NCI-H510A (cell line): ENCODE measurements at places on chromosomes 6 and 20.

DNA sequence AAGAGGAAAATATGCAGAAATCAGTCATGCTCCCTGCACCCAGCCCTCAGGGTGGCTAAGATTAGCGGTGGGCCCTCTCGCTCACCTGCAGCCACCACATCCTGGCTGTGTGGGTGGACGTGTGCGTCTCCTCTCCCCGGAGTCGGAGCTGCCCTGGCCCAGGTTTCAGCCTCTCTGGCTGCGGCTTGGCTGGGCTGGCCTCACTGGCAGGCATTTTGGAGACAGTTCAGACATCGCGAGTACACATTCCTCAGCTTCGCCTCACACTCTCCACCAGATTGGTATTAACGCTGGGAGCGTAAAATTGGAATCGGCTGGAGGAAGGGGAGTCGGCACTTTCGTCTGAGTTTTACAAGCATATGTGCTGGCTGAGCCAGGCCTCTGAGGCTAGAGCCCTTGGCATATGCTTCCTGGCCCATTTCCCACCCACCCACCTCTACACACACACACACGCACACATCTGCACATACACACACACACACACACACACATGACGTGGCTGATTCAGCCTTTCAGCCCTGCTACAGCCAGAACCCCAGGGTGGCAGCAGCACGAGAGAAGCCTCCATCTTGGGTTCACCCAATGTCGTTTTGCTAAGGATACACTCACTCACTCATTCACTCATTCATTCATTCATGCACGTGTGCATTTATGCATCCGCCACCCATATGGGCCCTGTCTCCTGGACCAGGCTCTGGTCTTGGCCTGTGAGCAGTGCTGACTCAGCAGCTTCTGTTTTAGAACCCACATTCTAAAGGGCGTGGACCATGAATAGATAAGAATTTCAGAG lies 42.9 kb downstream of the BCAS4 start:
- no peak for DNase-seq

DNA sequence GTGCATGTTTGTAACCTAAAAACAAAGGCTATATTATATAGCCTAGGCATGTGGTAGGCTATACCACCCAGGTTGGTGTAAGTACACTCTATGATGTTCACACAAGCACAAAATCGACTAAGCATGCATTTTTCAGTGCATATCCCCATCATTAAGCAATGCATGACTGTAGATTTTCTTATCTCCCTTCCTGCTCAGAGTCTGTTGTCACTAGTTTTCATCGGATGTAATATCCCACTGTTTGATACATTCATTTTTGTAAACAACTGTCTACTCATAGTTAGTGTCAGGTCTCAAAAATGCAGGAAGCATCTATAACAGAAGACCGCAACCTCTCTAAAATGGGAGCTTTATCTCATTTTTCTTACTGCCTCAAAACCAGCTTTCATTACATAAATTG lies 70.7 kb downstream of the GFRAL start:
- DNase-seq, result no peak

DNA sequence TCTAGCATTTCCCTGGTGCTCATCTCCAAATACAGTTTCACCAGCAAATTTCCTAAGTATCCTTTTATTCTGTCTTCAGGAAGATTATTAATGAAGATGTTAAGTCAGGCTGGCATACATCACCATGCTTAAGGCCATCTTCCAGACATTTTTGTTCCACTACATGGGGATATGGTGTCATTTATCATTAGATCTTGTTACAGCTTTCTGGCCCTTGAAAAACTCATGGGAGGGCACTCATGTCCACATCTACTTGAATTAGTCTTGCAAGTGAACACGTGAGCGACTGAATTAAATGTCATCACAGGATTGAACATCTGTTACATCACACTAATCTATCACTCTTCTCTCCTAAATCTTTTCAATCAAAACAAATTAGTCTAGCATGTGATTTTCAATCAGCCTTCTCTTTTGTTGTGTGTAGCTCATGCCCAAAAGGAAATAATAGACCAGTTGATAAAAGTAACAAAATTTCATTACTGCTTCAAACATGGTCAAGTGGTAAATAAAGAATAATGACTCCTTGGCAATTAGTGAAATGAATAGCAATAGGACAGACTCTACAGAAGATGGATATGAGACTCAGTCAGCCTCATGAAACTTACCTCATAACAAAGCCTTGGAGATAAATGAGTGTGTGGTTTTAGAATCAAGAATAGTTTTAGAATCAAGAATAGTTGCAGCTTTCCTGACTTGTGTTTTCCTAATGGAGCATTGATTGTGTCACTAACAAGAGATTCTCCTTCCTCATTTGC lies 80.5 kb downstream of the MTFR2 start:
- no peak for DNase-seq

- no peak for DNase-seq
Measured at GRCh38 chr6:104958178-104959025, 1.5 kb downstream of the LIN28B start.

- DNase-seq, result no peak
Measured at GRCh38 chr6:20487669-20488375, 46.4 kb upstream of the CDKAL1 start.

- DNase-seq, result no peak
Measured at GRCh38 chr6:137518386-137518983, 24.3 kb upstream of the OLIG3 start.

DNA sequence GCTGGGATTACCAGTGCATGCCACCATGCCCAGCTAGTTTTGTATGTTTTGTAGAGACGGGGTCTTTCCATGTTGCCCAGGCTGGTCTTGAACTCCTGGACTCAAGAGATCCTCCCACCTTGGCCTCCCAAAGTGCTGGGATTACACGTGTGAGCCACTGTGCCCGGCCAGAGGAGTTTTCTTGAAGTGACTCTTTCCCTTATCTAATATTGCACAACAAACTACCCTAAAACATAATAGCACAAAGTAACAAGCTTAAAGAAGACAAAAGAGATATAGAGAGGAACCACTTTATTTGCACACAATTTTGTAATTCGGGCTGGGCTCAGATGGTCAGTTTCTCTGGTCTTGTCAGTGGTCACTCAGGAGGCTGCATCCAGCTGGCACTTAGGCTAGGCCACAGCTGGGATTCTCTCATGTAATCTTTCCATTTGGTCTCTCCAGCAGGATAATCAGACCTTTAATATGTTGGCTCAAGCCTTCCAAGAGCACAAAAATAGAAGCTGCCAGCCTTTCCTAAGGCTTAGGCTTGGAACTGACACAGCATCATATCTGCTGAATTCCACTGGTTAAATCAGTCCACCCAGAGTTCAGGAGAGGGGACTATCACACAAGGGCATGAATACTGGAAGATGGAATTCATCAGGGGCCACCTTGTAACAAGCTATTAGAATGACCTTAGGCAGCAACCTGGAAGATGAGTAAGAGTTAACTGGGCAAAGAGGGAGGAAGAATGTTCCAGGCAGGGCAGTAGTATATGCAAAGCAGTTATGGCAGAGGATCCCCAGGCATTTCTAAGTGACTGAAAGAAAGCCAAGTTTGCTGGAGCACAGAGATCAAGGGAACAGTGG lies 56.7 kb upstream of the PNRC1 start:
- no peak for DNase-seq

DNA sequence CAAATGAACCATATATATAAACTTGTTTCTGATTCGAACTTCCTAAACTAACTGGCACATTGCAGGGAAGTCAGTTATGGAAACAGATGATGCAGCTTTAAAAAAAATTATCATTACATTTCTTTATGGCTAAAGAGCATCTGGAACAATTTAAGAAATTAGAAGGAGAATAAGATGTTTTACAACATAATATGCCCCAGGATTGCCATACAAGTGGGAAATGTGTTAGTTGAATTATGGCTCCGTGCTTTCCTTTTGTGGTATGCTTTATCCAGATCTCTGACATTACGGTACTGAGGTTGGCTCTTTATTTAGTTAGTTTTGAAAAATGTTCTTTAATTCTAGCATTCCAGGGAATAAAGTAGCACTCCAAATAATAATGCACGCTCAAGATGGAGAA lies 343.0 kb upstream of the ZFP64 start:
- DNase-seq, result no peak

- DNase-seq, result no peak
Measured at GRCh38 chr20:44916586-44916985, 6.7 kb downstream of the PABPC1L start.

- DNase-seq, result no peak
Measured at GRCh38 chr6:156658966-156659821, 118.0 kb upstream of the ARID1B start.

- no peak for DNase-seq
Measured at GRCh38 chr6:26170951-26171841, 84.0 kb downstream of the HFE start.

GRCh38 chr6:156685823-156686222 lies 91.4 kb upstream of the ARID1B start:
- DNase-seq, result no peak

- DNase-seq, result no peak
Measured at GRCh38 chr6:134689641-134690040, 260.3 kb downstream of the ALDH8A1 start.

- no peak for DNase-seq
Measured at GRCh38 chr6:42088101-42088591, 37.8 kb downstream of the TAF8 start.

DNA sequence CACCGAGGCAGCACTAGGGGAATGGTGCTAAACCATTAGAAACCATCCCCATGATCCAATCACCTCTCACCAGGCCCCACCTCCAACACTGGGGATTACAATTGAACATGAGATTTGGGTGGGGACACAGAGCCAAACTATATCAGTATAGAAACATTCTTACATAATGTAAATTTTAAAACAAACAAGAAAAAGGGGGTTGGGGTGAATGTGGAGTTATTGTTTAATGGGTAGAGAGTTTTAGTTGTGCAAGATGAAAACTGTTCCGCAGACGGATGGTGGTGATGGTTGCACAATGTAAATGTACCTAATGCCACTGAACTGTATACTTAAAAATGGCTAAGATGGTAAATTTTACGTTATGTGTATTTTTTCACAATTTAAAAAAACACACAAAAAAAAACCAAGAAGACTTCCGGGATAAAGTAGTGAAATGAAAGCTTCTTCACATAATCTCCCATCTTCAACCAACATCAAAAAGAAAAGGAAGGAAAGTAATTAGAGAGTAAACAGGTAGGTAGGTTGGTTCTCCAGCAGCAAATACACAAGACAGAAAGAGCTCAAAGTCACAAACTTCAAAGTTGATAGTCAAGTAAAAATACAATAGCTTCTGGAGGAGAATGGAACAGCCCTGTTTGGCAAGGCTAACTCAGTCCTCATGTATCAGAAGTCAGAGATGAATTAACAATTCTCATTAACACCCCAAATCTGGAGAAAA lies 16.3 kb downstream of the RARS2 start:
- no peak for DNase-seq

GRCh38 chr6:155399062-155399744 lies 56.4 kb downstream of the NOX3 start:
- no peak for DNase-seq

GRCh38 chr6:167410462-167410861 lies 85.6 kb downstream of the TTLL2 start:
- no peak for DNase-seq

DNA sequence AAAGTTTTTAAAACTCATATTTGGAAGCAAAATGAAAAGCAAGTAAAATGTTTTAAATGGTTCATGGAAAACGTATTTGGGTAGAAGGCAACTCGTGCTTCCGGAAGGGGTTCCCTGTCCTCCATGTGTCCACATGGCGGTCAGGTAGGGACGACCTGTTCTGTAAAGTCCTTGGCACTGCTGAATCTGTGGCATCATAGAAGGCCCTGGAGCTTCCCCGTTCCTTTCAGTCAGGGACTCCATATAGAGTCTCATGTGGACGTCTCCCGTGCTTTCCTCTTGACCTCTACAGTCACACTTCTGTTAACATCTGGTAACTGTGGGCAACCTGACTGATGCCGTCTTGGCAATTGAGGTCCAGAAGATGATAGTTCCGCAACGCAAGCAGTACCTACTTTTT lies 11.4 kb downstream of the DYNLT1 start:
- no peak for DNase-seq

DNA sequence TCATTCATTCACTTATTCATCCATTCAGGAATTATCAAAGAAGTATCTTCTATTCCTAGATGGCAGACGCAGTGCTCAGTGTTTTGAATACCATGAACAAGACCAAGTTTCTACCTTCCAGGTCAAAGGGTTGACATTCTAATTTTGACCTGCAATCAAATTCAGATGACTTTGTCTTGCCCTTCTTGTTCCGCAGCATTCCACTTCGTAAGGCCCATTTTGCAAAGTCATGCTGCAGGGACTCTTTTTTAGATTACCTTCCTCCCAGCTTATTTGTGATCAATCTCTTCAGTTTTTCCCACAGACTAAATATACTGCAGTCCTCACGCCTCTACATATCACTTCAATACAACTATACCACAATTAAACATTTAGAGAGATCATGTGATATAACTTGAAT lies 7.1 kb upstream of the TAAR1 start:
- no peak for DNase-seq

- no peak for DNase-seq
Measured at GRCh38 chr6:130029163-130029562, 10.8 kb downstream of the L3MBTL3 start.

DNA sequence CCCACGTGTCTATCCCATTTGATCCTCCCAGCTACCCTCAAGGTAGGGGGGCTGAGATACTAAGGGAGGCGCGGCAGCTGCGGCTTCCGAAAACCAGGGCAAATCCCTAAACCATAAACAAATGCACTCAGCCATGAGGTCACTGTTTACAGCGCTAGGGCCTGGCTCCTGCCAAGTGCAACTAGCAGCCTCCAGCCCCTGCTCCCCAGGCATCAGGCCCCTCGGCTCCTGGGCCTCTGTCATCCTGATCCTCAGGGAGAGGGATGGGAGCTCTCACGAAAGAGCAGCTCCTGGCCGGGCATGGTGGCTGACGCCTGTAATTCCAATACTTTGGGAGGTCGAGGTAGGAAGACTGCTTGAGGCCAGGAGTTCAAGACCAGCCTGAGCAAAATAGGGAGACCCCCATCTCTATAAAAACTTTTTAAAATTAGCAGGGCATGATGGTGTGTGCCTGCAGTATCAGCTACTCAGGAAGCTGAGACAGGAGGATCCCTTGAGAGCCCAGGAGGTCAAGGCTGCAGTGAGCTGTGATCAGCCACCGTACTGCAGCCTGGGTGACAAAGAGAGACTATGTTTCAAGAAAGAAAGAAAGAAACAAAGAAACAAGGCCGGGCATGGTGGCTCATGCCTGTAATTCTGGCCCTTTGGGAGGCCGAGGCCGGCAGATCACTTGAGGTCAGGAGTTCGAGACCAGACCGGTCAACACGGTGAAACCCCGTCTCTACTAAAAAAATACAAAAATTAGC lies 42.5 kb upstream of the TLDC2 start:
- DNase-seq, result no peak

DNA sequence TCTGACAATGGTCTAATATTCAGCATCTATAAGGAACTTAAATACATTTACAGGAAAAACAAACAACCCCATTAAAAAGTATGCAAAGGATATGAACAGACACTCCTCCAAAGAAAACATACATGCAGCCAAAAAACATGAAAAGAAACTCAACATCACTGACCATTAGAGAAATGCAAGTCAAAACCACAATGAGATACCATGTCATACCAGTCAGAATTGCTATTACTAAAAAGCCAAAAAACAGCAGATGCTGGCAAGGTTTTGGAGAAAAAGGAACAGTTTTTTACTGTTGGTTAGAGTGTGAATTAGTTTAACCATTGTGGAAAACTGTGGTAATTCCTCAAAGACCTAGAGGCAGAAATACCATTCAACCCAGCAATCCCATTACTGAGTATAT lies 339.0 kb upstream of the ADGRB3 start:
- no peak for DNase-seq
